ENCODE measurements at places on chromosomes 1 and 21.

DNA sequence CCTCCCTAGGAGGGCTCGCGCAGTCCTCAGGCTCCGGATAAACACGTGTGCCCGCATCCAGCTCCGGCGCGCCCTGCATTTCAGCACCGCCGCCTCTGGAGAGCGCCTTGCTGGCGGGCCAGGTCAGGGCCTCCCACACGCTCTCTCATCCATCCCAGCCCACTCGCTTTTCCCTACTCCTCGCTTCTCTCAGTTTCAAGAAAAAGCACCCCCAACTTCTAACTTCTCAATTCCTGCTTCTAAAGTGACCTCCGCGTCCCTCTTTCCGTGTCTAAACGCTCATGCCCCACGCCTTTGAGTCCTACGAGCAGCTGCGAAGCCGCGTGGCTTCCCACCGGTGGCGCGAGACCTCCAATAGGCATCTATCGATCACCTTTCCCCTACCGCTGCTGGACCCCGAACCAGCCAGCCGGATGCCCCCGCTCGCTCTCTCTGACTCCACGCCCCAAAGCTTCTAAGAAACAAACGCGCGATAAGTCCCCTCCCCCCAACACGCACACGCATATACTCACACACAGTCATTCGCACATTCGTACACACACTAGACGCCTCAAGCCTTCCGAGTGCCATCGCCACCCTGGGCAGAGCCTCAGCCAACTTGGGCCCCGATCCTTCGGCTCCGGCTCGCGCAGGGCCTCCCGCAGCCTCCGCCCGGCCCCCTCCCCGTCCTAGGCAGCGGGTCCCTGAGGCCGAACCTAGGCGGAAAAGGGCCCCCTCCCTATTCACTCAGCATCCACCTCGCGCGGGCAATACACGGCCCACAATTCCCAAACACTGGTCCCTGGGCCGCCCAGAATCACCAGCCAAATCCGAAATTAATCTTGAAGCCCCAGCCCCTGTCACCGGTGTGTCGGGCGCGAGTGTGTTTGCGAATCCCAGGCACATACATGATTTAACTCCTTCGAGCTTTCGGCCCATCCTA is 1.1 kb downstream of the NMNAT2 start:
- peak; percentile 39 for DNase-seq

GRCh38 chr1:43322506-43322905 is 15.1 kb upstream of the MPL start:
- DNase-seq, result no peak

DNA sequence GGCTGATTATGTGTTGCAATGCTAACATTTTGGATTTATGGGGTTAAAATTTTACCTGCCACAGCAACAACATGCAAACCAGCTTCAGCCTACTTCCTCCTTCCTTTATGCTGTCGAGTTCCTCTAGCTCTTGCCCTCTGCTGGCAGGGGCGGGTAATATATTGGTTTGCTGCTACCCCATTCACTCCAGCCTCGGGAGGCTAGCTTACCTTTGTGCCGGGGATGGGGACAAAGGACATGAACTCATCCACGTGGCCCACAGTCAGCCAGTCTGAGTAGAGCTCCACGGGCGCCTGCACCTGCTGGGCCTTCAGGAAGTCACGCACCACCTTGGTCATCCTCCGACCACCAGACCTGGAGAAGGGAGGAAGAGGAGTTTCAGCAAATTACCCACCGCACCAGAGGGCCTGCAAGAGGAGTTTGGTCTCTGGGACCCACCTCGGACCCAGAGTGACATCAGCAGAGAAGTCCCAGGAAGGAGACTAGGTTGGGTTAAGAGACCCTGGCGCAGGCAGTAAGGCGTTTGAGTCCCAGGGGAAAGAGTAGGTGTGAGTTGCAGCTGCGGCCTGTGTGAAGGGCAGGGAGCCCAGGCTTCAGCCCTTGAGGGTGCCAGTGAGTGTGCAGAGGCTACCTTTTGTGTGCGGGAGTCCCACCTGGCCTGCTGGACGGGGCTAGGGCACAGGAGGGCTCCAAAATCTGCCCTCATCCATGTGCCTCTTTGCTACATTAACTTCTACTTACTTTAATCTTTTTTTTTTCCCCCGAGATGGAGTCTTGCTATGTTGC is 21.8 kb upstream of the SDHB start:
- DNase-seq, result no peak

DNA sequence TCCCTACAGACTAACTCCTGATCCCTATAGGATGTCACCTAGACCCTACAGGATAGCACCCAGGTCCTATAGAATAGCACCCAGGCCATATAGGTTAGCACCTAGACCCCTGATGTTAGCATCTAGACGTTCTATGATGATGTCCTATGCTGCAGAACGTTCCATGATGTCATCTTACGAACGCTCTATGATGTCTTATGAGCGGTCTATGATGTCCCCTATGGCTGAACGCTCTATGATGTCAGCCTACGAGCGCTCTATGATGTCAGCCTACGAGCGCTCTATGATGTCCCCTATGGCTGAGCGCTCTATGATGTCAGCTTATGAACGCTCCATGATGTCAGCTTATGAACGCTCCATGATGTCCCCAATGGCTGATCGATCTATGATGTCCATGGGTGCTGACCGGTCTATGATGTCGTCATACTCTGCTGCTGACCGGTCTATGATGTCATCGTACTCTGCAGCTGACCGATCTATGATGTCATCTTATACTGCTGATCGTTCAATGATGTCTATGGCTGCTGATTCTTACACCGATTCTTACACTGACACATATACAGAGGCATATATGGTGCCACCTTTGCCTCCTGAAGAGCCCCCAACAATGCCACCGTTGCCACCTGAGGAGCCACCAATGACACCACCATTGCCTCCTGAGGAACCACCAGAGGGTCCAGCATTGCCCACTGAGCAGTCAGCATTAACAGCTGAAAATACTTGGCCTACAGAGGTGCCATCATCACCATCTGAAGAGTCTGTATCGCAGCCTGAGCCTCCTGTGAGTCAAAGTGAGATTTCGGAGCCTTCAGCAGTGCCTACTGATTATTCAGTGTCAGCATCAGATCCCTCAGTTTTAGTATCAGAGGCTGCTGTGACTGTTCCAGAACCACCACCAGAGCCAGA is 9.5 kb downstream of the SON start:
- DNase-seq, result no peak

DNA sequence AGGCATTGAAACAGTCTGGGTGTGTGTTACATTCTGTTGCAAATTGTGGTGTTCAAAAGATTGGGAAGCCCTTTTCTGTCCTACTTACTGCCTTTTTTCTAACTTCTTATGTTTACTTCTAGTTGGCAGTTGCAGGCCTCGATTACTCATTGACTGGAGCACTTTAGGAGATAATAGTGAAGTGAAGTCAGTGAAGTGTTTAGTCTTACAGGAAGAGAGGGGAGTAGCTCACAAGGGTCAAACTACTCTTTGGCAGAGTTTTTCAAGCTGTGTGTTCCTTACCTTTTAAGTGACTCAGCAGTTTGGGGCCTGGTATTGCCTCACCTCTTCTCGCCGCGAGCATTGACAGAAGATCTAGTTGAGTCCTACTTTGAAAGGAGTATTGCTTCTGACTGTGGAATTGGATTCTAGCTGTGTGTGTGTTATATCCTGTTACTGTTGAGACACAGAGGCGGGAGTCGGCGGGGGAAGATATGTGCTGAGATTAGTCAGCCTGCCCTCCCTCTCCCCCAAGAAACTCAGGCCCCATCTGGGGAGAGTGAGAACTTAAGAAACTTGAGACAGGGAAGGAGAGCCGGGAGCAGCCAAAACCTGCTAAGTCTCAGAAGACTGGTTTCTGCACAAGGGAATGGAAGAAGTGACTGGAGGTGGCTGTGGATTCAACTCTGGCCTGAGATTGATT is 19.3 kb downstream of the AHCYL1 start:
- DNase-seq, result peak; percentile 97

- DNase-seq, result no peak
Measured at GRCh38 chr1:236175642-236176336, 33.5 kb downstream of the GPR137B start.

DNA sequence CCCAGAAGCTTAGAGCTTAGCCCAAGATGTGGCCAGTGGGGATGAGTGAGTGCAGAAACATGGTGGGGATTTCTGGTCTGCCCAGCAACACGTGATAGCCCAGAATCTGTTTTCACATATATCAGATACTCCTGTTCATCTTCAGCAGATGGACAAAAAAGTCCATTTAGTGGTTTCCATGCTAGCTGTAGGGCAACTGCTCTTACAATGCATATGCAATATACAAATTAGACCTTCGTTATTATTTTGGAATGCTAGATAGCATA is 96.9 kb upstream of the SGIP1 start:
- DNase-seq, result no peak

DNA sequence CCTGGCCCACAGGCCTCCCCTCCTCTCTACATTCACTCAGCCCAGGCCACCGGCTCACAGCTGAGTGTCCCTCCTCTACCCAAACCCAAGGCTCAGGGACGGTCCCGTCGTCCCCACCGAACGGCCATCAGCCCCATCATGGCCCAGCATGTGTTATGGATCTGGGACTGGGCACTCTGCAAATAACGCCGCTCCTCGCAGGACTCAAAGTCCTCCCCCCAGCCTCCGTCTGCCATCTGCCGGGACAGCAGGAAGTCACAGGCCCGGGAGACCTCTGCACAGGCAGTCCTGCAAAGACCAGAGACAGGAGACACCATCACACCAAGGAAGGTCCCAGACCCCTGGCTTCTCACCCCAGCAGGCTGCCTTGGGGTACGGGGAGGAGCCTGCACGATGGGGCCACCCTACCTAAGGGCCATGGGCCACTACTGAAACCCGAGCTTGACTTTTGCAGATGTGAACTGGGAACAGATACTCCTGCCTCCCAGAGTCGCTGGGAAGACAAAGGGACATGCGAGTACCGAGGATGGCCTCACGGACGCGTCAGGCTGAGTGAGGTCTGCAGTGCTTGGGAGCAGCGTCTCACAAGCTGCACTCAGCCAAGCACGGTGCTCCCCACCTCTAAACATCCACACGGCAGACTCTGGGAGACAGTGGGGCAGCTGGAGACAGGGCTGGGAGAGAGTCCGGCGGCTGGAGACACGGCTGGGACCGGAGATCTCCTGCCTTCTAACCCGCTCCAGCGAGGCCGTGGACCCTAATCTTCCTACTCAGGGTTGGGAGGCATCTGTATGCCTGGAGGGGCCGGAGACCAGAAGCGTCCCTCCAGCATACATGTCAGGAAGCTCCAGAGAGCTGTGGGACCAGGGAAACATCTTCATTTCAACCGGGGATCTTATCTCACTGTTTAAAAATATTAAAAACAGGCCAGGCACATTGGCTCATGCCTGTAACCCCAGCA is 10.4 kb upstream of the SPATC1L start:
- DNase-seq, result no peak

DNA sequence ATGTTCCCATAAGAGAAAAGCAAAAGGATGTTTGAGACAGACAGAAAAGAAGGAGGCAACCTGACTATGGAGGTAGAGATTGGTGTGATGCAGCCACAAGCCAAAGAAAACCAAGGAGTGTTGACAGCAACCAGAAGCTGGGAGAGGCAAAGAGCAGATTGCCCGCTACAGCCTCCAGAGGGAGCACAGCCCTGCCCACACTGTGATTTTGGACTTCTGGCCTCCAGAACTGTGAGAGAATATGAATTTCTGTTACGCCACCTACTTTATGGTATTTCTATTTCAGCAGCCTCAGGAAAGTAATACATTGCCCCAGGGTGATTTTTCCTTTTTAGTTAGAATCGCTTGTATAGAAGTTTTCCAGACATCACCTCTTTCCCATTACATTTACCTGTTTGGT is 28.4 kb downstream of the SLAMF6 start:
- no peak for DNase-seq

Measured in AG10803 (cell line).